Stimulated activated CD8-positive, alpha-beta memory T cell treated with anti-CD3 and anti-CD28 coated beads, Interleukin-15, amount 100 ng/mL, for 24 hours (primary cell): ENCODE measurements at places on chromosomes 7 and 10.

DNA sequence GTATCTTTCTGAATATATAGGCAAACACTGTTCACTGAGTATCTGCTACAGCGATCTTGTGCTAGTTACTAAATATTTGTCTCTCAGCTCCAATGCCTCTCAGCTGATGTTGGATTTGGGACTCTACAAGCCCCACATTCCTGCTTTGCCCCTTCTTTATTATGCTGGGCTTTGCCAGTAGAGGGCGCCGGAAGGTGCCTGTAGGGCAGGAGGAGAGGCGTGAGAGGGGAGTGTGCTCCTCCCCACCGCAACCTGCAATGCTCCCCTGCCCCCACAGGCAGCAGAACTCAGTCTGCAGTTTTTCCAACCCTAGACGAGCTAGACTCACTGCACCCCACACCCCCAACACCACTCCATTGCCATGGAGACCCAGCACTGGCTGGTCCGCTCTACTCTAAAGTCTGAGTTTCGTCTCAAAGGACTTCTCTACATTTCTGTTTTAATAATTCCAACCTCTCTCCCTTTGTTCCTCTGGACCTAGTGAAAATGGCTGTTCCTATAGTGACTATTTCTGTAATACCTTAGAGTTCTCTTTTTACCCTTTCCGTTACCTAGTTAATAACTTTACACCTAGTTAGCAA lies 337.6 kb downstream of the CCSER2 start:
- no peak for DNase-seq

GRCh38 chr10:33353853-33354252 lies 19.4 kb upstream of the NRP1 start:
- DNase-seq: no peak

- no peak for DNase-seq
These were observed 137.3 kb downstream of the ANLN start for GRCh38 chr7:36526863-36527548.

DNA sequence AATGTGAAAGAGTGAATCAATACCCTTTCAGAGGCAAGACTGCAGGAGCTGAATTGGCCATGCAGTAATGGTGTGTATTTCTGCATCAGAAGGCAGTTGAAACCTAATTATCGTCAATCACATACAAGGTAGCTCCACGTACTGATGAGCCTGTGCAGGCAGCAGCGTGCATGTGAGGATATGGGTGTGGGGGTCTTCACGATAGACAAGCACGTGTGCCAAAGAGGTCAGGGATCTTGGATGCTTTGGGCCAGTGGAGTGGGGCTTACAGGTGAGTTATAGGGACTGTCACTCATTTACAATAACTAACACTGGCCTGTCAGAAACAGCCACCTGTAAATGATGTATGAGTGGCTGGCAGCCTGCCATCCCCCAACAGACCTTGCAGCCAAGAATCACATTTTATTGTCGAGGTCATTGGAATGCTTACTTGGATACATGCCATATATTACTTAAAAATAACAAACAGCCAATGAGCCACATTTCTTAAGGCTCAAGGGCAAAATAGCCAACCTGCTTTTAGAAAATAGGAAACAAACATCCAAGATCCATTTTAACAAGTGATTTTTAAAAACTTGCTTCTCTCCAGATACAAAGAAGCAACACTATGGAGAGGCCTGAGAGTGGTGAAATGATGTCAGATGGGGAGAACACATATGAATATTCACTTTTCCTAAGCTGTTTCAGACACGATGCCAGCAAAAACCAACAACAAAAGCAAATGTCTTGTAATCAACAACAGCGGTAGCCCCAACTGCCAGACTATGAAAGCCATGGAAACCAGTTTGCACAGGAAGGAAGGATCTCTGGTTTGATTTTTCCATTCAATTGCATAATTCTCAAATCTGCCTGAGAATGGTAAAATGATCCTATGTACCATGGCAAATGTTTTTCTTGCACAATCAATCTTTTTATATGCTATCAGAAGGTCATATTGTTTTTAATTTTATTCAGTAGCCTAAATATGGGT lies 210.7 kb downstream of the SKAP2 start:
- no peak for DNase-seq

DNA sequence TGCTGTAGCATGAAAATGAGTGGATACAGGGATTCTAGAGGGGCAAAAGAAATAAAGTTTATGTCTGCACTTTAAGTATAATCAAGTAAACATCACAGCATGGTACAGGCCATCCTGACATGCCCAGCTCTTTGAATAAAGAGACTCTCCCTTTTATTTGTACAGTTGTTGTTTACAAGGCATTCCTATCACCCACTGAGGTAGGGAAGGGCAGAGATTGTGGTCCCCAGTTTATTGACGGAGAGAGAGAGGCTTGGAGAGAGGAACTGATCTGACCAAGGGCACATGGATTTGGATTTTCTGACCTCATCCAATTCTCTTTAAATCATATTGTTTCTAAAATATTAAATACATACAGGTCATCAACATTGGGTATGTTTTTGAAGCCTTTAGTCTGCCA lies 53.9 kb downstream of the TACC2 start:
- DNase-seq: no peak

- DNase-seq: no peak
These were observed 13.4 kb downstream of the USP54 start for GRCh38 chr10:73577788-73578187.

GRCh38 chr10:7272008-7272407 lies 138.8 kb downstream of the SFMBT2 start:
- DNase-seq: no peak

DNA sequence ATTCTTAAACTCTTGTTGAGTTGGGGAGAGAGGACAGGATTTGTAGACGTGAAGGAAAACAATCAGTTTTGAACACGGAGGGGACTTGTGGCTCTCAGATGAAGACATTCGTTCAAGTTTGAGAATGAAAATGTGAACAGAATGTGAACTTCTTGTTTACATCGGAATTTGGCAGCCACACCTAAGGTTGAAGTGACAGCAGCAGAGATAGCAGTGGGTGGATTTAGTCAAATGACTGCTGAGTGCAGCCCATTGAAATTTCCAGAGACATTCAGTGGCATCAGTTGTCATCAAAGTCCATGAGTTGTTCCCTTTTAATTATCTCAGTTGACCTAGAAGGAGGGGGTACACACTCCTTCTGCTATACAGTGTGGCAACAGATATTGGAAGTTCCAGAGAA lies 280.0 kb downstream of the SEMA3D start:
- DNase-seq: no peak

GRCh38 chr7:55022002-55022985 lies 3.5 kb downstream of the EGFR start:
- DNase-seq: no peak

DNA sequence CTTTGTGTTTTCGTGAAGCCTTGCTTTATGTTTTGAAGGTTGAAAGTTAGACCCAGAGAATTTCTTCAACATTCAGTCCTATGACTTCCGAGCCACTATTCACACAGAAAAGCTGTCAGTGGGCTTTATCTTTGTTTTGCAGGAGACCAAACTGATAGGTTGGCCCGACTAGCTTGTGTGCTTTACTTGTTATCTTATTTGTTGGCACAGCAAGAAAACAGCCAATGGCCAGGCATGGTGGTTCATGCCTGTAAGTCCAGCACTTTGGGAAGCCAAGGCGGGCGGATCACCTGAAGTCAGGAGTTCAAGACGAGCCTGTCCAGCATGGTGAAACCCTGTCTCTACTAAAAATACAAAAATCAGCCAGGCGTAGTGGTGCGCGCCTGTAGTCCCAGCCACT lies 16.0 kb upstream of the GDI2 start:
- DNase-seq: no peak

- DNase-seq: no peak
These were observed 163.3 kb upstream of the TNRC18 start for GRCh38 chr7:5586963-5587348.

GRCh38 chr7:157017603-157018327 lies 7.3 kb upstream of the MNX1 start:
- no peak for DNase-seq

GRCh38 chr10:52451817-52452216 lies 137.7 kb downstream of the DKK1 start:
- DNase-seq: no peak

DNA sequence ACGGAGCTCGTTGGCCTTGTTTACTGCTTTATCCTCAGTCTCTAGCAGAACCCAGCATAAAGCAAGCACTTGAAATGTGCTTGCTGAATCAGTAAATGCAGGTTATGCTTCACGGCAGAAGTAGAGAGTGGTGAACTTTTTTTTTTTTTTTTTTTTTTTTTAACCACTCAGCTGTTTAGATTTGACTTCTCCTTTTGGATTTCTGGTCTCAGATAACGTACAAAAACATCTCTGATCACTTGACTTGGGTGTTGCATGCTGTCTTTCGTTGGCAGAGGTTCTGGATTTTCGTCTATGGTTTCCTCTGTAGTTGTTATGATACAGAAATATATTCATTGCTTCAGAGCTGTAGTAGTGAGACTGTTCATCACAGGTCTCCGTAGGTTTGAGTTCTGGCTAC lies 242.5 kb upstream of the HABP2 start:
- no peak for DNase-seq

- no peak for DNase-seq
These were observed 222.8 kb downstream of the LHFPL3 start for GRCh38 chr7:104551226-104551625.

GRCh38 chr7:45919993-45920459 lies 1.0 kb downstream of the IGFBP3 start:
- DNase-seq: no peak

- no peak for DNase-seq
These were observed 17.6 kb downstream of the TCAF1 start for GRCh38 chr7:143884241-143884968.

DNA sequence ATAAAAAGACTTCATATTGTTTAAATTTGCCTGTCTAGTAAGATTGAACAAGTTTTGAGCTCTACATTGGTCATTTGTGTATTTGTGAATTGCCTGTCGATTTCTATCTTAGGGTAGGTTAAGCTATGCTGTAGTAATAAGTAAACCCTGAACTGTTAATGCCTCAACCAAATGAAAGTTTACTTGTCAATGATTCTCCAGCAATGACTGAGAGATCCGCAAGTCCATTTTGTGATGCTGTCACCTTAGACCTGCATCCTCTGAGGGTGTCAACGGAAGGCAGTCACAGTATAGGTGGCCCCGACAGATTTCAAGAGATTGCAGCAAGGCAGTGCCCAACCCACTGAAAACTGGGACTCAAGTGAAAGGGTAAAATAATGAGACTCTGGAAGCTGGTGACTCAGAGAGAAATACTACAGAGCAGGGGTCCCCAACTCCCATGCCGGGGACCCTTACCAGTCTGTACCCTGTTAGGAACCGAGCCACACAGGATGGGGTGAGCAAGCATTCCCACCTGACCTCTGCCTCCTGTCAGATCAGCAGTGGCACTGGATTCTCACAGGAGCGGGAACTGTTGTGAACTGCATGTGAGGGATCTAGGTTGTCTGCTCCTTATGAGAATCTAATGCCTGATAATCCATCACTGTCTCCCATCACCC lies 10.8 kb upstream of the PHYH start:
- no peak for DNase-seq

DNA sequence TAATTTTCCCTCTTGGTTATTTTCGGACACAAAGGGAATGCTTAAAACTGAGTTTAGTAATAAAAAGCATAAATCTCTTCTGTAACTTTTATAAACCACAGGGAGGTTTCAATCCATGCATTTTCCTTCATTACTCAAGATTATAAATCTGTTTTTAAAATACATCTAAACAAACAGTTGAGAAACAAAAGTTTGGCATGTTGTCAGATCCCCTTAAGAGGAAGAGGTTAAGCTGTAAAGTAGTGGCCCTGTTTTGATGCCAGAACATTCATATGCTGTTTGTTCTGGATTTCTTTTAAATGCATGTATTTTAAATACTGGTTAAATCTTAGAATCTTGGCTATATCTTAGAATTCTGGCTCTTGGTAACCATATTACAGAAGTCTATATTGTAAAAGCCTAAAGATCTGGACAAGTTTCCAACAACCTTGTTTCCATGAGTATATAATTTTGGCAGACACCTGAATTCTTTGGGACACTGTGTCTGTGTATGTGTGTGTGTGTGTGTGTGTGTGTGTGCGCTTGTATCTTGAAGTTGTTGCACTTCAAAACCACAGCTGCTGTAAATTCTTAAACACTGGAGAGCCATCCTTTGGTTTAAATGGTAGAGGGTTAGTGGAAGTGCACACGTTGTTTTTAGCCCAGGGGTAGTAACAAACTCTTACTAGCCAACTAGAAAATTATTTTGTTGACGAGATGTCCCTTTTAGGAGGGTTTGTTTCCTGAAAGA lies 6.8 kb upstream of the SEMA4G start:
- no peak for DNase-seq

DNA sequence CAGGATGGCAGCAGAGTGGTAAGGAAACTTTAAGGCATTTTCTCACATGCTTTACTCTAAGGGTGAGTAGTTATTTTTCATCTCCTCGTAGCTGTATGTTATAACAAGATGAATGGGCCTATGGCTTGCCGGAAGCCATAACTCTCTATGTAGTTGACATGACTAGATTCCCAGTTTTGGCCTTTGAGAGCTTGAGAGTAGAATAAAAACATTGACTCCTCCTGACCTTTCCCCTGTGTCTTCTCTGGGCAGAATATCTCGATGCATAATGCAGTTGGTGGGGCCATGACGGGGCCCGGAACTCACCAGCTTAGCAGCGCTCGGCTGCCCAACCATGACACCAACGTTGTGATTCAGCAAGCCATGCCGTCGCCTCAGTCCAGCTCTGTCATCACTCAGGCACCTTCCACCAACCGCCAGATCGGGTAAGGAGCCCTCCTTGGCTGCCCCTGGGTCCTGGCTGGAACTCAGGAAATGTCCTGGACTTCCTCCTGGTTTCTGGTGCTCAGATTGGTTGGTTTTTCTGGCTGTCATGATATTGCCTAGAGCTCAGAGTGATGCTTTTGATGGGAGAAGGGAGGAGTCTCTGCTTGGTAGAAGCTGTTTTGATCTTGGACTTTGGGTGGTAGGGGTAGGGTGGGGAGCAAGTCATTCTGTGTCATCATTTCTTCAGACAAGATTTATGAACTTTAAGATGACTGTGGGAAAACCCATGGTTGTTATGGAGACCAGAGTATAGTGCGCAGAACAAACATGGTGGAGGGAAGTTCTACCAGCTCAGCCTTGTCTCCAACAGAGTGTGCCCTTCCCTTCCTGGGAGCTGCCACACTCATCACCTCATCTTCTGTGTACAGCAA lies 158.0 kb downstream of the CREB5 start:
- no peak for DNase-seq

GRCh38 chr10:113485736-113486135 lies 67.1 kb upstream of the HABP2 start:
- no peak for DNase-seq

GRCh38 chr7:100752994-100753393 lies 19.6 kb downstream of the ZAN start:
- DNase-seq: no peak

- no peak for DNase-seq
These were observed 248.9 kb downstream of the KIAA1217 start for GRCh38 chr10:24457661-24458318.
